Thoracic aorta endothelial cell (primary cell): ENCODE measurements at places on chromosomes 3 and 15. TPM values are rescaled to one million over a fixed set of nuclear protein-coding genes. Genes with fewer than 3 reads are reported as not detected.

Gene RAD54L2
- 35.8 and 38.1 TPM in 2 replicates for total RNA-seq

Gene AGTR1
- total RNA-seq, result not detected in 2 replicates

Gene WDR72
- total RNA-seq, result not detected in 2 replicates

Gene CD200
- 2.9 and 4.9 TPM in 2 replicates for total RNA-seq

Gene PTPRG
- total RNA-seq, result 67.4 and 73.9 TPM in 2 replicates
